ENCODE measurements at places on chromosomes 3 and 15. TPM values are rescaled to one million over a fixed set of nuclear protein-coding genes. Genes with fewer than 3 reads are reported as not detected.

Gene ANKRD34C
- polyA plus RNA-seq: not detected

Gene KLHL24
- polyA plus RNA-seq: 31.4 TPM

DNA sequence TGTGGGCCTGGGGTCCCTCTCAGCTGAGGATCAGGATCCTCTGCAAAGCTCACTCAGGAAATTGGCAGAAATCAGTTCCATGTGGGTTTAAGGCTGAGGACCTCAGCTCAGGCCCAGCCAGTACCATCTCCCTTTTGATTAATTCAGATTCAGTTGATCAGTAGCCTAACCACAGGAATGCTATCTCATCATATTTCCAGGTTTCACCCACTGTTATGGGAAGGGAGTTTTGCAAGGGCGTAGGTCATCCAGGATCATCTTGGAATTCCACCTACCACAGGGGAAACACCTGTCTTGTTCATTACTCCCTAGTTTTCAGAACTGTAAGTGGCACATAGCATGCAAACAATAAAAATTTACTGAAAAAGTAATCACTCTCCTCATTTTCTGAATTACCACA is 399.5 kb upstream of the CNTN3 start:
- DNase-seq: no peak

DNA sequence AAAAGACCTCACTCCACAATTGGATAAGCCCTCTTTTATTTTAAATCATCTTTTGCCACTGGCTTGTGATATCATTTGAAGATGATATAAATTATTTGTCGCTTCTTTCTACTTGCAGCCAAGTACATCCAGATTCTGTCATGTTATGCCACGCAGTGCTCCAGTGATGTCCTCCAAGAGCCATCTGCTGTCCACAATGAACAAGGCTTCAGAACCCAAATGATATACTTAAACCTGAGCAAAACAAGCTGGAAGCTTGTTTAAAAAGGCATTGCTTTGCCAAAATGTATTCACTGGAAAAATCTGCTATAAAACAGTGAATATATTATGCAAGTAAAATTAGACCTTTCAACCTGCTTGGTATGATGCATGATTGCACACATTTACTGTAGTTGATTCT is 58.8 kb upstream of the ARL6 start:
- no peak for DNase-seq

Gene TTBK2
- 9.0 TPM for polyA plus RNA-seq

DNA sequence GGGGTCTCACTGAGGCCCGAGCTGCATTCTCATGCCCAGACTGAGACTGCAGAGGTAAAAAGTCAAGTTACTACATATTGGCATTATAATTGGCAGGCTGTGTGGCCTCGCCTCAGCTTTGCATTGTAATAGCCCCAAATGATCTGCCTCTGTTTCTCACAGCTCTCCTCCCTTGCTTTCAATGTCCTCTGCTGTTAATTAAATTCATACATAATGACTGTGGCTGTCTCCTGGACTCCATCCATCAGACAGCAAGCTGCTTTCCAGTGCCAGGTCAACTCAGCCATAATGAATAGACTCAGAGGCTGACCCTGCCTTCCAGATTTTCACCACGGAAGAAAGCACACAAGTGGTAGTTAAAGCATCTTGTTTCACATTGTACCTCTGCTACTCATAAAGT is 7.6 kb upstream of the RTP4 start:
- DNase-seq: no peak

Gene SCAANT1
- not detected for polyA plus RNA-seq

DNA sequence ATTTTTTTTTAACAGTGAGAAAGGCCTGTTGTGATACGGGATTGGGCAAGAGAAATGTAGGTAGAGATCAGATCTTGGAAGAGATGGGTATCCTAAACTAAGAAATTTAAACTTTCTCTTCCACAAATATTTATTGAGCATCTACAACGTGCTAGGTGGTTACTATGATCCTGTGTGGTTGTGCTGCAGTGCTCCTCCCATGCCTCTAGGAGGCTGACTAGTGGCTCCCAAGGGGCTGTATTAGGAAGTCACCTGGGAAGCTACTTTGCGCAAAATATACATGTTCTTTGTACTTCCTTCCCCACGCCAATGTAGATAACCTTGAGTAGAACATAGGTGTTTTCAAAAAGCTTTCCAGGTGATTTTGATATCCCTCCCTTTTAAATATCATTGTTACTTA is 27.2 kb downstream of the USP3 start:
- no peak for DNase-seq

Measured in CD14-positive monocyte (primary cell).